Activated CD4-positive, alpha-beta T cell treated with anti-CD3 and anti-CD28 coated beads, Interleukin-2, amount 10 ng/mL, durations not matched to agents 7 days and 5 days (primary cell): ENCODE measurements at places on chromosomes 3 and 15. TPM values are rescaled to one million over a fixed set of nuclear protein-coding genes. Genes with fewer than 3 reads are reported as not detected.

FBXO40 gene
- total RNA-seq, result not detected

SCAANT1 gene
- total RNA-seq, result not detected

CLRN1 gene
- total RNA-seq, result not detected

LINGO1 gene
- total RNA-seq, result not detected

CFAP100 gene
- not detected for total RNA-seq

- no peak for DNase-seq
Measured at GRCh38 chr15:45664451-45664850, 29.6 kb downstream of the SQOR start.

GRCh38 chr15:82043796-82044372 is 1.9 kb downstream of the MEX3B start:
- no peak for DNase-seq

GRCh38 chr15:80060356-80061006 is 1.0 kb downstream of the ZFAND6 start:
- DNase-seq, result peak; percentile 26

- DNase-seq, result no peak
Measured at GRCh38 chr3:29694331-29694730, 413.5 kb downstream of the RBMS3 start.

DNA sequence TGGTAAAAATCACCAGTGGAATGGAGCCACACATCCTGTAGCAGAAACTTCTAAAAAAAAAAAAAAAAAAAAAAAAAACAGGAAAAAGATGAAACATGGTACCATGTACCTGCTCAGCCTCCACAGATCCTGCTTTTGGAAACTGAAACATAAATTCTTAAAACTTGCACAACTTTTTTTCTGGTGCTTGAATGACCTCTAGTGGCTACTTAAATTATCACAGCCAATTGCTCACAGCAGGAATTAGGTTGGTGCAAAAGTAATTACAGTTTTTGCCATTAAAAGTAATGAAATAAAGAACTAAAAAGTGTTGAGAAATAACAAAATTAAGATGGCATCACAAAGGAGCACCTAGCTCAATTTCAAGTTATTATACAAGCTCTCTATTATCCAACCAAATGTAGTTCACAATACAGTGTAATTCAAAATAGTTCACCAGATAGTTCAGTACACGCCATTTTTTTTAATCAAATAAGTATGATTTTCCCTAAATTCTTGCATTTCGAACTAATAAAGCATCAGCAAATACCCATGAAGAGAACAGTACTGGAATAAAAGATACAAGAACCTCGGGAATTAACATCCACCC is 80.6 kb downstream of the ULK4 start:
- DNase-seq, result peak; percentile 34

DNA sequence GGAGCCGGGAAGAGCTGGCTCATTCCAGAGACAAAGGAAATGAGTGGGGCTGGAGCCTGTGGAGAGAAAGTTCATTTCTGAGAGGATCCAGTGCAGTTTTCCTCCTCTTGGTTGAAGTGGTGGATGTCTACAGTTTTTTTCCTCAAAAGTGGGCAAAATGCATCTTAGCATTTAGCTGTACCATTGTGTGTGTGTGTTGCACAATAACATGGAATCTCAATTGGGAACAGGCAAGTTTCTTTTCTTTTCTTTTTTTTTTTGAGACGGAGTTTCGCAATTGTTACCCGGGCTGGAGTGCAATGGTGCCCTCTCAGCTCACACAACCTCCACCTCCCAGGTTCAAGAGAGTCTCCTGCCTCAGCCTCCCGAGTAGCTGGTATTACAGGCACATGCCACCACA is 101.5 kb upstream of the UBE2E1 start:
- DNase-seq, result no peak

DNA sequence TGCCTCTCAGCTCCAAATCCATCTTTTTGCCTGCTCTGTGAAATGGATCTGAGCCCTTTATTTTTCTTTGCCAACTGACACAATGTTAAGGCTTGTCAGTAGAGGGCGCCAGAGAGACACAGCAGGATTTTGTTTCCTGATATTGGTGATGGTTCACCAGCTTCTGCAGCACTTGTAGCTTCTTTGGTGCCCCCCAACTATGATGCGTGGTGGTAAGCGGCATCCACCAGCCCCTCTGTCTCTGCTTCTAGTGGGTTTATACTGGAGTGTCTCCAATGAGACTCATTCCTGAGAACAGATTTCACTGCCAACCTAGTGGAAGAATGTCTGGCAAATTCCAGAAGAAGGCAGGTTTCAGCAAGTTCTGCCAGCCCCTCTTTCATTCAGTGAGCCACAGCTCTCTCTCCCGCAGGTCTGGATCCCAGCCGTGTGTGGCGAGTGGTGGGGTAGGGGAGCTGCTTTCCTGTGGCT is 471.9 kb upstream of the FRG2C start:
- DNase-seq, result peak; percentile 69

DNA sequence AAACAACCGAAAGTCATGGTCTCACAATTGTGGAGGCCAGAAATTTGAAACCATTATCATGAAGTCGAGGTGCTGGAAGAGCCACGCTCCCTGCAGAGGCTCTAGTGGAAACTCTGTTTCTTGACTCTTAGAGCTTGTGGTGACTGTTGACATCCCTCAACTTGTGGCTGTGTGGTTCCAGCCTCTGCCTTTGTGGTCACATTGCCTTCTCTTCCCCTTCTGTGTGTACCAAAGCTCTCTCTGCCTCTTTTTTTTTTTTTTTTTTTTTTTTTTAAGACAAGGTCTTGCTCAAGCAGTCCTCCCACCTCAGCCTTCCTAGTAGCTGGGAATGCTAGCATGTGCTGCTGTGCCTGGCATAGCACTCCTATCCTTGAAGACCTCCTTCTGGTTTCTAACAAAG is 48.7 kb upstream of the CRTC3 start:
- peak; percentile 78 for DNase-seq

- DNase-seq, result no peak
Measured at GRCh38 chr15:40050788-40051470, 11.9 kb upstream of the SRP14 start.

- no peak for DNase-seq
Measured at GRCh38 chr3:189778340-189778950, 147.3 kb downstream of the TP63 start.

DNA sequence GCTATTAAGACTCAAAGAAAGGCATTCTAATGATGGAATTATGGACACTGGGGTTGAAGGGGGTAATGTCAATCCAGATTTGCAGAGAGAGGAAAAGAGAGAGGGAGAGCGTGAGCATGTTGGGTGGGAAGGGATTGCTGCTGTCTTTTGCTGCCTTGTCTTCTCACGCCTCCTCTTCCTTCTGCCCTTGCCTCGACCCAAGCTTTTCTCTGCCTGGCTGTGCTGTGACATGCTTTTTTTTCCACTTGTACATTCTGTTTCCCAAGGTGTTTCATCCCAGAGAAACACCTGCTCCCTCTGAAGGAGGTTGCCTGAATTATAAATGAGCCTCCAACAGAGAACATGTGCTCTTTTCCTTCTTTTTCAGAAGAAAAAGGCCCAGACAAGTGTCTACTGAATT is 80.3 kb downstream of the BDH1 start:
- no peak for DNase-seq

GRCh38 chr3:136595913-136596697 is 156.1 kb downstream of the STAG1 start:
- no peak for DNase-seq

DNA sequence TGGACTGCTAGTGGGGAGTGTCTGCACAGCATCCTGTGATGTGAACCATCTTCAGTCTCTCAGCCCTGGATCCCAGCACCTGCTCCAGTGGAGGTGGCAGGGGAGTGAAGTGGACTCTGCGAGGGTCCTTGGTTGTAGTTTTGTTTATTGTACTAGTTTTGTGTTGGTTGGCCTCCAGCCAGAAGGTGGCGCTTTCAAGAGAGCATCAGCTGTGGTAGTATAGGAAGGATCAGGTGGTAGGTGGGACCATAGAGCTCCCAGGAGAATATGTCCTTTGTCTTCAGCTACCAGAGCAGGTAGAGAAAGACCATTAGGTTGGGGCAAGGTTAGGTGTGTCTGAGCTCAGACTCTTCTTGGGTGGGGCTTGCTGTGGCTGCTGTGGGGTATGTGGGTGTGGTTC is 20.9 kb downstream of the NEK11 start:
- no peak for DNase-seq

DNA sequence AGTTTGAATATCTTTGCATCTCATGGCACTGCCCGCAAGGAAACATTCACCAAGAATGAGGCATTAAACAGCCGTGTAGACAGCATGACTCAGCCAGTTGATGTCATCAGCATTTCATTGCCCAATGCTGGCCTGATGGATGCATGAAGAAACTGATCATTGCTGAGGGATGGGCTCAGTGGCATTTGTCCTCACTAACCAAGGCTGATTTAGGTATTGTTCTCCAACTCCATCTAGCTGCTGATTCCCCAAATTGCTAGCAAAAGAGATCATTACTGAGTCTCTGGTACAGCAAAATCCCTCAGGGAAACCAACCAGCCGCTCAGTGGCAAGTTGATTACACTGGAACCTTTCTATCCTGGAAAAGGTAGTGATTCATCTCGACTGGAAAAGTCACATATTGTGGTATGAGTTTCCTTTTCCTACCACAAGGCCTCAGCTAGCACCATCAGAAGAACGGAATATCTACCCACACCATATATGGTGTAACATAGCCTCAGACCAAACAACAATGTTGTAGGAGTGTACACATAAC is 186.5 kb upstream of the GAP43 start:
- no peak for DNase-seq

GRCh38 chr15:81155375-81156218 is 21.5 kb downstream of the CFAP161 start:
- peak; percentile 30 for DNase-seq

DNA sequence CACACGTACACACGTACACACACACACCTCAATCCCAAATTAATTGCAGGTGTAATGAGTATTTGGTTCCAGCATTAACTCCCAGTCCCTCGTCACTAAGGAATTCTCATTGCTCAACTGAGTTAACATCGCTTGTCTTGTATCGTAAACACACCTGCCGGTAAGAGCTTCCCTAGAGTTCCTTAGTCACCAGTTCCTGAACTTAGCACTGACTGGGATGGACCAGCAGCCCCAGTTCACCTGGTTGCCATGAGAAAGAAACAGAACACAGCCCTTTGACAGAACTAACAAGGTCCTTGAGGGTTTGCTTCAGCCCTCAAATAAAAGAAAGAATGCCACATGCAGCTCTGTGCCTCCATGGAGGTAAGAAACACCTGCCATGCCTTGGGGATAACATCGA is 66.3 kb upstream of the SLCO3A1 start:
- DNase-seq, result no peak

DNA sequence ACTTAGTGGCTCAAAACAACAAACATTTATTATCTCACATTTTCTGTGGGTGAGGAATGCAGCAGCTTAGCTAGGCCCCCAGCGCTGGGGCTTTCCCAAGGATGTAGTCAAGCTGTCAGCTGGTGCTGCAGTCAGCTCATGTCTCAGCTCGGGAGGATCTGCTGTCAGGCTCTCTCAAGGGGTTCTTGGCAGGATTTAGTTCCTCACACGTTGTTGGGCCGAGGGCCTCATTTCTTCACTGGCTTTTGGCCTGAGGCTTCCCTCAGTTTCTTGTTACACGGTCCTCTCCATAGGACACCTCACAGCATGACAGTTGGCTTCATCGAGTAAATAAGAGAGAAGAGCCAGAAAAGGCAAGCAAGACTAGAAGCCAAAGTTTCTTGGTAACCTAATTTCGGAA is 13.7 kb upstream of the U2SURP start:
- no peak for DNase-seq

DNA sequence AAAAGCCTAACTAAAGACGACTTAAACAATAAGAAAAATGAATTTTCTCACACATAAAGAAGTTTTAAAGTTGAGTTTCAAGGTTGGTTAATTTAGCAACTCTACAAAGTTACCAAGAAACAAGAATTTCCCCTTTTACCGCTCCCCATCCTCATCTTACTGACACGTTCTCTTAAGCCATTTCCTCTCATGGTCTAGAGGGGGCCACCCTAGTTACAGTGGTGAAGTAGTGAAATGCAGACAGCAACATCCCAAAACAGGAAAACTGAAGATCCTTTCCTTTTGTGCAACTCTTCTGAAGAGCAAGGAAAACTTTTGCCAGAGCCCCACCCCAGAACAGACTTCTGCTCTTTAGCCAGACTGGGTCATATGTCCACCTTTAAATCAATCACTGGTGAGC is 17.3 kb upstream of the SOX14 start:
- no peak for DNase-seq

GRCh38 chr15:38226608-38227266 is 25.9 kb upstream of the SPRED1 start:
- no peak for DNase-seq

DNA sequence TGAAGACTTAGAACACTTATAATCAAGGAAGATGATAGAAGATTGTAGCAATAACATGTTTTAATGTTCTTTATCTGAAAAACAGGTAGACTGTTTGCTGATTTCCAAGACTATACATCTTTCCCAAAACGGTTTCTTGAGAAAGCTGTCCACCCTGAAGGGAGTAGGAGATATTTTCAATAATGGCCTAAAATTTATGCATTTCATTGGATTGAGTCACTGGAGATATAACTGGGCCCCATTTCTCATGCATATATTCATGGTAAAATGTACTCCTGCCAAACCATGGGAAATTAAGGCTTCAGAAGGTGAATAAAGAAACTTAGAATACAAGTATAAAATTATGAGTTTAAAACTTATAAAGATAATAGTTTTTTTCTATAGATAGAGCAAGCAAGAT is 143.9 kb downstream of the LSAMP start:
- no peak for DNase-seq

GRCh38 chr3:184052767-184053166 is at the start of gene HTR3C:
TSS of gene HTR3C (plus strand) at chr3:184053047. CDS start at chr3:184053081, 34 bp downstream.
- no peak for DNase-seq

GRCh38 chr3:101632586-101632985 is 44.3 kb downstream of the ZBTB11 start:
- no peak for DNase-seq

DNA sequence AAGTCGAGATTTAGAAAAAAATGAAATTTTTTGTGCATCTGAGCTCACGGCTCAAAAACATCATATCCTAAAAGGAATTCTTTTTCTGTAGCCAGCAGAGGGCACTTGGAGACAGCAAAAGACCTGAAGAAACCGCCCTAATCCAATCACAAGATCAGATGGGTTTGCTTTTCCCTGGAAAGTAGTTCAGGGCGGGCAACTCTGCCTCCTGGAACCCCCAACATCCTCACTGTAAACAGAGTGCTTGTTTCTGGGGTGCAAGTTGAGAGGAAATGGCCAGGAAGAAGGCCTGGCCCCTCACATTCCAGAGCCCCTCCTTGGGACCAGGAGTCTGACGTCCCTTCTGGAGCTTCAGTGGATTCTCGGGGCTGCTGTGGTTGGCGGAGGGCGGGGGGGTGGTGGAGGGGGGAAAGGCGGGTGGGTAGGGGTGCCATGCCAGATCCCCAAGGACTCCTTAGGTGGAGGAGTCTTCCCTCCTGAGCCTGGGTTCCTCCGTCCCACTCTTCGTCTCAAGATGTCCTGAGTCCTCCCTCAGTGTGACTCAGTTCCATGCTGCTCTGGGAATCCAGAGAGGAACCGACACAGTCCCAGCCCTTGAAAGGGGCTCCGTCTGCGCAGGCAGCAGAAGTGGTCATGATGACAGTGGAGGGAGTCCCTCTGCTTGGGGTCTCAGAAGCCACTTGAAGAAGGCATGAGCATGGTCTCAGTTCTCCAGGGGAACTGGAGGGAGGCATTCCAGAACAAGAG is 35.9 kb downstream of the CCK start:
- DNase-seq, result no peak

- no peak for DNase-seq
Measured at GRCh38 chr3:191624299-191624698, 163.3 kb downstream of the PYDC2 start.
